ENCODE measurements at places on chromosomes 4 and X.

GRCh38 chr4:57668621-57669020, 558.4 kb upstream of the IGFBP7 start:
- no peak for DNase-seq

DNA sequence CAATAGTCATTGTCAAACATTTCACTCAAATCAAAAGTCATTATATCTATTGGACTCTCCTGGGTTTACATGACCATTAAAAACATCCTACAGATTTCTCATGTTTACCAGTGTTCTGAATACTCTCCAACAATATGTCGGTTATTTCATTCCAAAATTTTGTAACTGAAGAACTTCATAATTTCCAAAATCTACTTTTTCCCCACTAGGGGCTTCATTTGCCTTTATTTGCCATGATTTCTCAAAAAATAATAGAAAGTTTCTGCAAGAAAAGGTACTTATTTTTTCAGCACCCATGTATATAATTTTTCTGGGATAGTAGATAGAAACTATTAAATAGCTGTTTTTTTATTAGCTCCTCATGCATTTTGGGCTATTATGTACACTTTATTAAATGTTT, 49.0 kb downstream of the PRDM5 start:
- no peak for DNase-seq

DNA sequence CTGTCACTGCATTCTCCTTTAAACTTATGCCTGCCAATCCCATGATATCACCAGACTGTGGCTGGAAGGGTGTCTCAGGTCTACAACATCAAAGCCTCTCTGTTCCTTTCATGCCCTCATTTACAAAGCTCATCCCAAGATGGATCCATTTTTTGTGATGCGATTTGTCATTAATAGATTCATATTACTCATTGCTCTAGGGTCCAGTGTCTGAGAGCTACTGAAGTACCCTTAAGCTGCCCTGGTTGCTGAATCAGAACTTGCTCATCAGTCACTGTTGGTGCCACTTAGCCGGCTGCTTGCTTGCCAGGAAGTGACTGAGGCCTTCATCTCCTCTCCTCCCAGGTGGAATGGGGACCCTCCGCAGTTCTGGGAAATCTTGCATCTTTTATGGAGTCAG, 395.5 kb upstream of the BOD1L1 start:
- no peak for DNase-seq

DNA sequence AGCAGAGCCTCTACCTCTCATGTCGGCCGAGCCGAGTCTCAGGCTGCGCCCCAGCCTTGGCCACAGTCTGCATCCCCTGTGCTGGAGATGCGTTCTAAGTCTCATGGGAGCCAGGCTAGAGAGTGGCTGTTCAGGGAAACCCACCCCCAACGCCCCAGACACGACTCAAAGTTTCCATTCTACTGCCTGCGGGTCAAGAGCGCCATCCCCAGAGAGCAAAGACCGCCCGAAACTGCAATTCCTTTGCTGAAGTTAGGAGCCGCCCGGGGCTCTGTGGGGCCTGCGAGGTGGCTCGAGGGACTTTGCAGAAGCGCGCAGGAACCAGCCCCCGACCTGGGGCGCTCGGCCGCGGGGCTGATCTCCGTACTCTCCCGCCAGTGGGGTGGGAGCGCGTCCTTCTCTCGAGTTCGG, 10.0 kb upstream of the ELF4 start:
- no peak for DNase-seq

- DNase-seq, result no peak
Observed at GRCh38 chr4:61275241-61275640, 75.1 kb downstream of the ADGRL3 start.

- no peak for DNase-seq
Observed at GRCh38 chr4:99029018-99029735, 33.7 kb downstream of the METAP1 start.

GRCh38 chrX:120468071-120468470, 1.0 kb downstream of the LAMP2 start:
- no peak for DNase-seq

DNA sequence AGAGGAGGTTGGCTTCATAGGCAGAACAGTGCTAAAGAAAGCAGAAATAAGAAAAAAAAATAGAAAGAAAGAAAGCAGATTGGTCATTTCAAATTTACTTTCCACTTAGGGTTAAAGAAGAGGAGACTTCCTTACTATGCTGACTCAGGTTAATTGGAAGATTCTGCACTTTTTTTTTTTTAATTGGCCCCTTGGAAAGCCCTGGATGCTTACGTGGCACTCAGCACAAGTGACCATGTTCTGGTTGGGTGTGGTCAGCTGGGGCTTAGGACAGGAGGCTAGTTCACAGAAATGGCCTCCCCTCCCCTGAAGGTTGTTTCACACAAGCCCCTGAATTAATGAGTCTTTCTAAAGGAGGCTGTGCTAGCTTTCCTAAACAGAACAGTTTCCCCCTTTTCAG, 14.5 kb downstream of the MAGEA9B start:
- DNase-seq, result no peak

DNA sequence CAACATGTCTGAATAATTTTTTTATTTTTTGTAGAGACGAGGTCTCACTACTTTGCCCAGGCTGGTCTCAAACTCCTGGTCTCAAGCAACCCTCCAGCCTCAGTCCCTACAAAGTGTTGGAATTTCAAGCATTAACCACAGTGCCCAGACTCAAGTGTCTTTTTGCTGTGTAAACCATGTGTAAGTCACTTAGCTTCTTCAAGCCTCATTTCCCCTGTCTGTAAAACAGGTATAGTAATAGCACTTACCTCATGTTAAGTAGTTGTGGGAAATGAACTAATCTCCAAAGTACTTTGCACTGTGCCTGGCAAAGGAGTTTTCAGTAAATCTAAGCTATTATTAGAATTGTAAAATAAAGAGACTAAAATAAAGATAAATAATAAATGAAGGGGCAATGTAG, 35.7 kb downstream of the STBD1 start:
- no peak for DNase-seq

- DNase-seq, result no peak
Observed at GRCh38 chr4:116122124-116122523, 963.3 kb downstream of the TRAM1L1 start.
